ENCODE measurements at places on chromosomes 16 and 17.
A peak's percentile ranks its signal among the peaks of the same experiment; 100 is the strongest.

GRCh38 chr16:69890114-69890891 lies 60.8 kb upstream of the CLEC18A start:
- no peak for DNase-seq

DNA sequence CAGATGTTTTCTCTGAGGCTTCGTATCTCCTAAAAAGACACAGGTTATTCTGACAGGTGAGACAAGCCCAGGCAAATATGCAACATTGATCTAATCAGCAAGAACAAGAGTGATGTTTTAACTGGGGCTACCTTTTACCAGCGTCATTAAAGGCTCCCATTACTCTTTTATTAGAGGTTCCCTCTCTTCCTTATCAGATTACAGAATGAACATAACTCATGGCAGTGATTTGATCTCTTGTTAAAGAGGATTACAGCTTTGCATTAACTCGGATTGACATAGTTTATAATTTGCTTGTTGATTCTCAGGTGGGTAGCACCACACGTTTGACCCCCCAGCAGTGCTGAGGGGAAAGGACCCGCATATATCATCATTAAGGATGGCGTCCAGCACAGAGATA lies 90.5 kb downstream of the AATF start:
- DNase-seq, result no peak

DNA sequence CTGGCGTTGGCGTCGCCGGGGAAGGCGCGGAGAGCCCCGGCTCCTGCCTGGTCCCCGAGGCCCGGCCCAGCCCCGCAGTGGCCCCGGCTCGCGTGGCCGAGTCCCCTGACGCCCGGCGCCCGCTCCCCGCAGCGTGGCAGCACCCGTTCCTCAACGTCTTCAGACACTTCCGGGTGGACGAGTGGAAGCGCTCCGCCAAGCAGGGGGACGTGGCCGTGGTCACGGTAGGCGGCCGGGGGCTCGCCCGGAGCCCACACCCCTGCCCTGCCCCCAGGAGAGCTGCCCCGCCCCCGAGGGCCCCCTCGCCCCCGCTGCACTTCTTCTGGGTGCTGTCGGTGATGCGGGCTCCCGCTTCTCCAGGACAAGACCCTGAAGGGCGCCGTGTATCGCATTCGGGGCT lies 466 bp downstream of the WDR90 start:
- DNase-seq, result no peak

- DNase-seq, result no peak
These were observed 58.4 kb downstream of the EPN2 start for GRCh38 chr17:19295473-19296135.

- peak; percentile 84 for DNase-seq
These were observed 4.3 kb downstream of the KAT2A start for GRCh38 chr17:42116705-42117396.

DNA sequence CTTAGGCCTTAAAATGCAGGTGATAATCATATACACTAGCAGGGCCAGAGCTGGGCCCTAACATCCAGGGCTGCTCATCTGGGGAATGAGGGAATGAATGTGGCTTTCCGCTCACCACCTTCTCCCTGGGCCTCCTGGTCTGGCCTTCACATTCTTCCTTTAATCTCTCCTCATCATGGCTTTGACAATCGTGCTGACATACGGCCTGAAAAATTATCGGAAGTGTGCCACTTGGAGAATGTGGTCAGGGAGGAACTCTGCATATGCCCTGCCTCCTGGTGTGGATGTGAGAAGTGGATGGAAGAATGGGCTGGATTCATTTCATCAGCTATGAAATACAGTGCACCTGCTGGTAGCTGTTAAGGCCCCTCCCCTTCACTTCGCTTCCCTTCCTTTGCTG lies 2.4 kb downstream of the WSCD1 start:
- DNase-seq, result no peak

- peak; percentile 45 for DNase-seq
These were observed 63.3 kb upstream of the MTMR4 start for GRCh38 chr17:58577696-58578095.

GRCh38 chr17:7351665-7352502 lies at the start of gene KCTD11:
KCTD11 (plus strand) TSS chr17:7352162.
- peak; percentile 83 for DNase-seq

GRCh38 chr17:40702271-40702670 lies 1.3 kb downstream of the KRT24 start:
- no peak for DNase-seq

All from CD4-positive, alpha-beta T cell treated with Interleukin-15 for 1 hour (primary cell).